ENCODE measurements at places on chromosomes 1 and 21. TPM values are rescaled to one million over a fixed set of nuclear protein-coding genes. Genes with fewer than 3 reads are reported as not detected.

The TARDBP gene
- 64.6 TPM for total RNA-seq

The LINGO4 gene
- total RNA-seq, result 0.33 TPM

The MAP1LC3C gene
- not detected for total RNA-seq

The DMRTA2 gene
- total RNA-seq, result not detected

The ANGPTL1 gene
- 19.0 TPM for total RNA-seq

The CAPN9 gene
- total RNA-seq, result not detected

The SYTL1 gene
- 1.8 TPM for total RNA-seq

The S100A13 gene
- 314 TPM for total RNA-seq

The NBPF19 gene
- total RNA-seq, result 3.0 TPM

The FHAD1 gene
- not detected for total RNA-seq

The WNT3A gene
- total RNA-seq, result not detected

DNA sequence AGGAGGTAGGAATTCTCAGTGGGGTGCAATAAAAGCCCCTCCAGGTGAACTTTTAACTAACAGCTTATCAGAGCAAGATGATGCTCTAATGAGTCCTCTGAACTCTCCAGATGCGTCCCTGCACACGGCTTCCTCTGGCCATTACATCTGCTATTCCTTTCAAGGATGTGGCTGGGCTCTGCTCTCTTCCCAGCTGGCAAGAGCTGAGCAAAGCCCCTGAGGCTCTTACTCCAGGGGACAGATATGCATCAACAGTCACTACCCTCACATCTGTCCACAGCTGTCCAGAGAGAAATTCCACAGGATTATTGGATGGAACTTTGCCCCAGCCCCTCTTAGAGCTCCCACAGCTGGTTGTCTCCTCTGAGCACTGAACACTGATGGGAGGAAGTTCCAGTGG is 267.8 kb downstream of the C1orf94 start:
- no peak for DNase-seq

- DNase-seq, result peak; percentile 78
These were observed 1.6 kb upstream of the KCND3 start for GRCh38 chr1:111990878-111991718.

DNA sequence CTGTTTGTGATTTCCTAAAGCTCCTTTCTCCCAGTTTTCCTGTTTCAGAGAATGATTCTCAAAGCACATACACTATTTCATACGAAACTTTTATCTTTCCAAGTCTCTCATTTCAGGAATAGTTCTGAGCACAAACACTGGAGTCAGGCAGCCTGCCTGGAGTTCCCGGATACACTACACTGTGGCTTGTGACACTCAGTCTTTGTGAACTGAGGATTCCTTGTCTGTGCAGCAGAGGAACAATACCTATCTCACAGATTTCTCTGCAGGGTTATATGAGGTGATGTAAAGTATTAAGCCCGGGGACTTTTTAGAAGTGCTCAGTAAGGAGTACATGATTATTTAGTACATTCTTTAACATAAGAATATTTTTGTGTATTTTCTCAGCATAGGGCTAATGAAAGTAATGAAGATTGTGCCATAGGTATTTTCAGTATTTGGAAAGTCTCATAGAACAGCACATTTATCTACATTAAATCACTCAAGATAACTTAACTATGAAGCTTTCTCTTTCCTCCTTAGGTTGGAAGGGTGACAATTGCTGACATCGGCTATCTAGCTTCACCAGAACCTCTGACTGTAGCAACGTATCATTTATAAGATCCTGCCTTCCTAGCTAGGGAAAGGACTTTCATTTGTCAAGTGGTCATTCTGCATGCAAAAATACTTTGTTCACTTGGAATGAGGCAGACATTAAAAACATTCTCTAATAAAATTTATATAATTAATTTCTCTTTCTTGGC is 12.9 kb downstream of the GBP2 start:
- no peak for DNase-seq

DNA sequence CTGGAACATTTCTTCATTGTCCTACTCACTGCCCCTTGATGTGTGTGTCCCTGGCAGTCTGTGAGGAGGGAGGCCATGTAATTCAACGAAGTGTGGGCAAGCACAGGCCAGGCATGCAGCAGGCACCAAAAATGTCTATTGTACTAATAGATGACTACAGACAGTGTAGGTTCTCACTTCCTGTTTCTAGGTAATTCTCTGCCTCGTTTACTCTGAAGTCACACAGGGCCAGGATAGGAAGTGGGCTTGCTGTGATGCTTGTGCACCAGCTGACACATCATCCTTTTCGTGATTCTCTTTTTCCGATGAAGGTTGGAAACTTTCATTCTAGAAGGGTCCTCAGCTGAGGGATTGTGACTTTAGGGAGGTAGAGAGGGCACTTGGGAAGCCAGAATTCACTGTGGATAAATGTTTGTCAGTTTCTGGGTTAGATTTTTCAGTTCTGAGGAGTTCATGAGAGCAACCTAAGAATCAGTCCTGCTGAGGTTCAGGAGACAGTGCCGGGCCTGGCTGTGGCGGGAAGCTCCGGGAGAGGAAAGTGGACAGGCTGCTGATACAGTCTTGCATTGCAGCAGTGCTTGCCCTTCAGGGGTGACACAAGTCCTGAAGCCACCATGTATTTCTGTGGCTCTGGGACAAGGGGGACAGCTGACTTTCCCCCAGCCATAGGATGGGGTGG is 4.3 kb upstream of the CSF1 start:
- DNase-seq, result no peak

GRCh38 chr1:180911640-180912191 is 981 bp upstream of the KIAA1614 start:
- DNase-seq, result no peak

DNA sequence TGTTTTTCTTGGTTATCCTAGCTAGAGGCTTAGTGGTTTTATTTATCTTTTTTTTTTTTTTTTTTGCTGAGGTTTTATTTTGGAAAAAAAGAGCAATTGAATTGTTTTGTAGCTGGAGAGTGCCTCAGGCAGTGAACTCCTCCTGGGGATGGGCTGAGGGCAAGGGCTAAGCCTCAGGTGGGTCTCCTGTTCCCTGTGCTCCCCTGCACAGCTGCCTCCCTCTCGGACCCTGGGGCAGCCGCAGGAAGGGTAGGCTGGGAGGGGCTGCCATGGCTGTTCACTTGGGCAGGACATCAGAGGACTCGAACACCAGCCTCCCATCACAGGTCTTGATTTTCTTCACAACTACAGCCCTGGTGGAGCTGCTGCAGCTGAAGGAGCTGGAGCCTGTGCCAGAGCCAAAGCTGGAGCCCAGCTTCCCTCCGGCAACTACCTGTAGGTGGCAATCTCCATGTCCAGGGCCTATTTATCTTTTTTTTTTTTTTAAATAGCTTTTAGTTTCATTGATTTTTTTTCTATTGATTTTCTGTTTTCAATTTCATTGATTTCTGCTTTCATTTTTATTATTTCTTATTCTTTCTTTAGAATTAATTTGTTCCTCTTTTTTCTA is 28.9 kb downstream of the LEPR start:
- DNase-seq, result no peak

GRCh38 chr1:215597961-215598360 is 30.9 kb downstream of the KCTD3 start:
- no peak for DNase-seq

- DNase-seq, result no peak
These were observed 30.3 kb upstream of the POGK start for GRCh38 chr1:166808952-166809351.

DNA sequence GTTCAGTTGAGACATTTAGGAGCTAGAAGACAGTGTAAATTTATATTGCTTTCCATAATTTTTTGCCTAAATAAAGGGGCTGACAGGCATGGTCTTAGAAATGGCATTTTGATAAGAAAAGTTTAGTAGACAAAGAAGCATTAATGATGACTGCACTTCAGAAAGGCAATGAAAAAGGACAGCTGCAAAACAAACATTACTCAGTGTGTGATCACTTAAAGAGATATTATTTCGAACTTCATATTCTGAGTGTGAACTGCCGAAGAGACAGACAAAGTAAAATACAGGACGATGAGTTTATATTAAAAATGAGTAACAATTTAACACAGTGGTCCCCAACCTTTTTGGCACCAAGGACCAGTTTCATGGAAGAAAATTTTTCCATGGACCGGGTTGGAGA is 243.1 kb downstream of the DPYD start:
- DNase-seq, result no peak

DNA sequence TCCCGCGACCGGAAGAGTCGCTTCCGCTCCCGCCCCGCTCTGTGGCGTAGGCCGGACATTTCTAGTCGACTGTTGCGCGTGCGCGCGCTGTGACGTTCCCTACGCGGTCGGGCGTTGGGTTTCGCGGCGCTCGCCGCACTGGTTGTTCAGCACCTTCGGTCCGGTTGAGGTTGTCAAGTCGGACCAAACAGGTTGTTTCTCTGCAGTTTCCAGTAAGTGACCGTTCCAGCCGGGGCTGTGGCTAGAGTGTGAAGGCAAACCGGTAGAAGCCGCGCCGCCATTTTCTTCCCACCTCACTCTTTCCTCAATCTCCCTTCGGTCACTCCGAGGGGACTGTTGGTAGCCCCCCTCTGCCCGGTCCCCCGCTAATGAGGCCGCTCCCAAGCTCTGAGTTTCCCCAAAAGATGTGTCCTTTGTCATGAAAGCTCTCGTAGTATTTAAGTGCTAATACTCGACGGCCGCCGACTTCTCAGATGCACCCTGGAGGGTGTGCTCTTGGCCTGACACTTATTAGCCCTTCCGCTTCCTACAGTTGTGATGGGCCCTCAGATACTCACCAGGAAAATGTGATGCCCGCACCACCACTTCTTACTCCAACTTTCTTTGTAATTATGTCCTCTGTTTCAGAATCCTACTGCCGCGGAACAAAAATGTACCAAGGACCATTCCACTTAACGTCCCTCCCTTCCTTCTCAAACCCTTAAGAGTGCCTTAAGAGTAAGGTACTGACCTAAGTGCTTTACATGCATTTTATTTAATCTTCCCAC is 56.3 kb downstream of the TRAF5 start:
- DNase-seq, result peak; percentile 91

- no peak for DNase-seq
These were observed at the start of gene FCRLA for GRCh38 chr1:161706482-161707347. FCRLA (plus strand) TSS chr1:161707229; CDS start chr1:161707265, 36 bp downstream.

DNA sequence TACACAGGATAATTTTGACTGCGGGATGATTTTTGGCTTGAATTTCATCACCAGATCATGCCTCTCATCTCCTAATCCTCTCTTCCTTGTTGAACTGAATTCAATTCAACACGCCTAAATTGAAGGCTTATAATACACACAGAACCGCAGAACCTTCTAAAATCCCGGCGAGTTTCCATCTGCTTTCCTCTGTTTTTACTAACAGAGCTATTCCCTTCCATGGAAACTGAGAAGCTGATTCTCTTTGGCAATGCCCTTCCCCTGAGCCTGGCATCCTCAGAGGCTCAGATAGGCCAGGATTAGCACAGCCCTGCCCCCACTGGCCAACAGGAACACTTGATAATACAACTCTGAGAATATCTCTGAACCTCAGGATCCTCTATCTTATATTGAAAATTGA is 130.2 kb downstream of the CAPN8 start:
- no peak for DNase-seq

DNA sequence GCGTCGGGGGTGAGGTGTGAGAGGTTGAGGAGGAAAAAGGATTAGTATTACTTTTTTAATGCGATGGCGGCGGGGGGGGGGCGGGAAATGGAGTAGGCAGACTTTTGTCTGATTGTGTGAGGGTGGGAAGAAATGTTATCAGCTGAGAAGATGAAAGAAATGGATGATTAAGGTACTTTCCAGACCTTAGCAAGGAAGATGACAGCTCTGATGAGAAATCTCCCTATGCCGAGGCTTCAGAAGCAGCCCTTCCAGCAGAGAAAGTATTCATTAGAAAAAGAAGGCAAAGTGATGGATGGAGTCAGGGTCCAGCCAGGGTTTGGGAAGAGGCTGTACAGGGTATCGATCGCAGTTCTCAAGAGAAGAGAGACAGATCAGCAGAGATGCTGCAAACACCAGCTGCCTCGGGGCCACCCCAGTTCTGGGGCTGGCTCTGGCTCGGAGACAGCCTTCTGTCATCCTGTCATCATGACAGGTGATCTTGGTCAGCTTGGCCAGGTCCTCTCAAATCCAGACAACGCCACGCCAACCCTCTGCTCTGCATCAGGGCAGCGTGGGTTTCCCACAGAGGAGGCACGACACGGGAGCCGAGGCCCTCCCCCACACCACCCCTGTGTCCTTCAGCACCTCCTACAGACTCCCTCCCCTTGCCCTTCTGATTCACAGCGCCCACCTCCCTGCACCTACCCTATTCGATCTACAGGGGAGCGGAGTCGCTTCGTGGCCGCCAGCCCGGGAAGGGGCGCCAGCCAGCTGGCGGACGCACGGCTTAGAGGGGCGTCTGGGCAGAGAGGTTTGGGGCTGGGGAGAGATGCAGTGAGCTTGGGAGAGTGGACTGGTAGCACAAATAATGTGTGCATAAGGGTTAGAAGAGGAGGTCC is 674 bp upstream of the ATXN7L2 start:
- no peak for DNase-seq

- no peak for DNase-seq
These were observed 143.8 kb downstream of the DUSP10 start for GRCh38 chr1:221598122-221598521.

DNA sequence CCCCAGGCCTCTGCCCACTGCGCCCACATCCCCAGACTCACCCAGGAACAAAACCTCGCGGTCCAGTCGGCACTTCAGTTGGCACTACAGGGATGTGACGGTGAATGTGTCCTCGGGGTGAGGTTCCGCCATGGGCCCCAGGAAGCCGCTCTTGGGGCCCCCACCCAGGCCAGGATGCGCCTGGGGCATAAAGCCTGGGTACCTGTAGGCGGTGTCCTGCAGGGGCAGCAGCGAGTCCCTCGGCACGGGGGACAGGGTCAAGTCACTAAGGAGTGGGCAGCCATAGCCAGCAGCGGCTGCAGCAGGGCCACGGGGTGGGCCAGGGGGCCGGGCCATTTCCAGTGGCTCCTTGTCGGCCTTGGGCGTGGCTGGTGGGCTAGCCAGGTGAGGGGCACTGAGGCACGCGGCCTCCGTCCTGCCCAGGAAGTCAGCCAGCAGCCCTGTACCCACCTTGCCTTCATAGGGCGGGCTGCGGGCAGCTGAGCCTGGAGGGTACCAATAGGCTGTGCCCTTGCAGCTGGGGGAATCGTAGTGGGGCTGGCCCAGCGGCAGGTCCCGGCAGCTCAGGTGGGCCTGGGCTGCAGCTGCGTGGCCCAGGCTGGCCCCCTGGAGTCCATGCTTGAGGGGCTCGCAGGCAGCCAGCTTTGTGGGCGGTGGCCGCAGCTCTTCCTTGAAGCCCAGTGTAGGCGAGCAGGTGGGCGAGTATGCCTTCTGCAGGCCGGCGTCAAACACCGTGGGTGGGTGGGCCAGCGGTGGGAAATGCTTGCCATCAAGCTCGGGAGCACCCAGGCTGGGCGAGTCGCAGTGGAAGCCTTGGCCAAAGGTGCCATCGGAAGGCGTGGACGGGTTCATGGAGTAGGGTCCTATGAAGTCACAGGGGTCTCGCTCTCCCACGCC is 56.5 kb downstream of the AHDC1 start:
- DNase-seq, result no peak

GRCh38 chr1:66207484-66207883 is 326.5 kb upstream of the SGIP1 start:
- DNase-seq, result no peak

All from right atrium auricular region (tissue), 2 donors.